Lower lobe of right lung (tissue), 2 donors: ENCODE measurements at places on chromosomes 2 and 18. TPM values are rescaled to one million over a fixed set of nuclear protein-coding genes. Genes with fewer than 3 reads are reported as not detected.

PRSS56 gene
- not detected for total RNA-seq

HTR2B gene
- total RNA-seq, result 0.65 TPM

PROM2 gene
- 6.0 TPM for total RNA-seq

CAPN10 gene
- 37.2 TPM for total RNA-seq

ACADL gene
- 45.4 TPM for total RNA-seq

GPBAR1 gene
- total RNA-seq, result 4.6 TPM

GRCh38 chr2:197804758-197805714, 643 bp downstream of the PLCL1 start:
- peak; percentile 56 for DNase-seq
- peaks cover 26% of the 10 kb centered on the region for H3K4me1 ChIP-seq
- peak overlapping the region; percentile 80 for H3K4me3 ChIP-seq

- peak overlapping the region; percentile 11 for H3K27ac ChIP-seq
- DNase-seq, result no peak
- peaks cover 13% of the 10 kb centered on the region for H3K4me1 ChIP-seq
- no peaks in the 10 kb centered on the region for H3K36me3 ChIP-seq
- no peak overlapping the region for H3K4me3 ChIP-seq
- H3K27me3 ChIP-seq, result no peaks in the 10 kb centered on the region
These were observed 43.7 kb downstream of the RHOB start for GRCh38 chr2:20490300-20491181.

- no peaks in the 10 kb centered on the region for H3K36me3 ChIP-seq
- H3K4me1 ChIP-seq, result peaks cover 27% of the 10 kb centered on the region
- H3K27ac ChIP-seq, result no peak overlapping the region
- DNase-seq, result no peak
- H3K27me3 ChIP-seq, result no peaks in the 10 kb centered on the region
- H3K4me3 ChIP-seq, result no peak overlapping the region
These were observed 45.2 kb downstream of the GAREM1 start for GRCh38 chr18:32425466-32425865.

DNA sequence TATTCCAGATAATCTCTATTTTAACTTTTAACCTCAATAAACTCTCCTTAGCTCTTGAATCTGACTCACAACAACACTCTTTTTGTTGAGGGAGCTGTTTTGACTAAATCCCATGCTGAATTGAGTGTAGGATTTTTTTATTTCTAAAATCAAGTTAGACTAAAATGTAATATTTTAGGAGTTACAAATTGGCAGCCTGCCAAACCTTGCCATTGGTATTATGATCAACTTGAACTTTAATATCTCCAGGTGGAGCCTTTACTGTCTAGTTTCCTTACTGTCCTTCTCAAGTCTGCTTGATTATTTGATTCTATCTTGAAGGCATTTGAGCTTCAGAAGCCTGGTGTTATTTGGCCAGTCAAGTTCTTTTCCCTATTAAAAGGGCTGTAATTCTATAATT, 8.7 kb downstream of the PIKFYVE start:
- peaks cover 83% of the 10 kb centered on the region for H3K36me3 ChIP-seq
- H3K27me3 ChIP-seq, result no peaks in the 10 kb centered on the region
- no peak overlapping the region for H3K27ac ChIP-seq

GRCh38 chr18:77078690-77079070, 53.9 kb downstream of the MBP start:
- no peaks in the 10 kb centered on the region for H3K36me3 ChIP-seq
- no peak overlapping the region for H3K27ac ChIP-seq
- H3K27me3 ChIP-seq, result no peaks in the 10 kb centered on the region
- no peak overlapping the region for H3K4me3 ChIP-seq
- peaks cover 75% of the 10 kb centered on the region for H3K4me1 ChIP-seq

GRCh38 chr18:29071869-29072268, 894.9 kb upstream of the CDH2 start:
- H3K4me3 ChIP-seq, result no peak overlapping the region
- H3K36me3 ChIP-seq, result no peaks in the 10 kb centered on the region
- H3K27me3 ChIP-seq, result no peaks in the 10 kb centered on the region
- no peak for DNase-seq

DNA sequence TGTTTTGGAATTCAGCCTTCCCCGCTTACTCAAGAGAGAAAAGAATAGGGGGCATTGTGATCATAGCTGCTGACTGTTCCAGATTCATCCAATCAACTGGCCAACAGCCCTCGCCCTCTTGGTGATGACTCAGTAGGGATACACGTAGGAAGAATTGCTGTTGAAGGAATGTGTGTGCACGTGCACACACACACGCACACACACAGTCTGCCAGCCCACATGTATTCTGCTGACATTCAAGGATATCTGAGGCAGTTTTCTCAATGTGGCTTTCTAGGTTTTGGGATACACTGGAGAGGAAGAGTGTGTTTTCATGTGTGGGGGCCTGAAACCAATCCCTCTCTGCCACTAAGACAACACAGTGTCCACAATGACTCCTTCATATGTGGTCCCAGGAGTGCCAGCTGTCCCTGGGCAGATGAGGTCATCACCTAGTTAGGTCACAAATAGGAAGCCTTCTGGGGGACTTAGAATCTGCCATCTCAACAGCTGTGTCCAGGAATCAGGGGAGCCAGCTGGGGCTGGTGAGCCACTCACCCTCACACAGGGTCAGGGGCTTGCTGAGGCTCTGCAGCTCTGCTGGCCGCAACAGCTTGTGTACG, 352.6 kb downstream of the SS18 start:
- no peak overlapping the region for H3K4me3 ChIP-seq
- H3K36me3 ChIP-seq, result no peaks in the 10 kb centered on the region
- H3K4me1 ChIP-seq, result no peaks in the 10 kb centered on the region
- DNase-seq, result no peak

GRCh38 chr2:218074031-218074430, 5.0 kb downstream of the RUFY4 start:
- H3K27me3 ChIP-seq, result no peaks in the 10 kb centered on the region
- H3K27ac ChIP-seq, result no peak overlapping the region
- peak; percentile 69 for DNase-seq
- no peaks in the 10 kb centered on the region for H3K36me3 ChIP-seq
- H3K4me1 ChIP-seq, result no peaks in the 10 kb centered on the region

DNA sequence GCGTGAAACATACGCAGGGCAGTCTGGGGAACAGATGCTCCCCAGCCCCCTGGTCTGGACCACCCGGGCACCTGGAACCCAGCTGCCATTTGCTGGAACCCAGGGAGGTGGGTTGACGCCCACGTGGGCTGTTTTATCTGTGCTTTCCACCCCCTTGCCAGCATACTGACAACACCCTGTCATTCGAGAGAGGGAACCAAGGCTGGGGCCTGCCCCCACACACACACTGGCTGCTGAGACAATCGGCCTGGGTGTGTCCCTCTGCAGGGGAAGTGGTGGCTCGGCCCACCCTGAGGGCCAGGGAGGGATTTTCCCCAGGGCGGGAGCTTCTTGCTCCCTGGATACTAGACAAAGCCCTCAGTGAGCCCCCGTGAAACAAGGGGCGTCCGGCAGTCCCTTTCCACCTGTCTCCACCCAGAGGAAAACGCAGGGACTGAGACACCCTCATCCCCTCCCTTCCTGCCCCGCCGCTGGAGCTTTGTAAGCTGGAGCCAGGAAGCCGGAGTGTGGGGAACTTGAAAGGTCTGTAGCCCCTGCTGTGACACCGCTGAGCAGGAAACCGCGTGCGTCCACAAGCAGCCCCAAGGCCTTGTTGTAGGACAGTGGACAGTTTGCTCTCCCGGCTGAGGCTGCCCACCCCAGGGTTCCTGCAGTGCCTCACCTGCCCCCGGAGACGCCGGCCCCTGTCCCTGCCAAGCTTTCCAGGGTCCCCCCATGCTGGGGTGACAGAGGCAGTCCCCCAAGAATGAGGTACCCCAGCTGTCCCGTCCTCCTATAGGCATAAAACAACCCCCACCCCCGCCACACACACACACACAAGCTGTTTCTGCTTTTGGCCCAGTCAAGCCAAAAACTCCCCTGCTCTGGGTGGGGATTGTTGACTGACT, 14.1 kb upstream of the KLF11 start:
- H3K4me3 ChIP-seq, result peak overlapping the region; percentile 35
- no peaks in the 10 kb centered on the region for H3K27me3 ChIP-seq
- H3K27ac ChIP-seq, result peak overlapping the region; percentile 90
- peaks cover 33% of the 10 kb centered on the region for H3K4me1 ChIP-seq
- H3K36me3 ChIP-seq, result no peaks in the 10 kb centered on the region
- DNase-seq, result peak; percentile 88

GRCh38 chr2:609449-609848, 67.8 kb downstream of the TMEM18 start:
- no peak overlapping the region for H3K27ac ChIP-seq
- no peaks in the 10 kb centered on the region for H3K27me3 ChIP-seq
- no peak for DNase-seq
- H3K4me3 ChIP-seq, result no peak overlapping the region
- no peaks in the 10 kb centered on the region for H3K4me1 ChIP-seq

- no peaks in the 10 kb centered on the region for H3K27me3 ChIP-seq
- no peak overlapping the region for H3K4me3 ChIP-seq
- H3K36me3 ChIP-seq, result no peaks in the 10 kb centered on the region
These were observed 185.4 kb upstream of the OSR1 start for GRCh38 chr2:19543663-19544383.

GRCh38 chr18:6486313-6486712, 71.6 kb upstream of the L3MBTL4 start:
- no peaks in the 10 kb centered on the region for H3K27me3 ChIP-seq
- H3K27ac ChIP-seq, result no peak overlapping the region
- no peaks in the 10 kb centered on the region for H3K4me1 ChIP-seq
- no peak overlapping the region for H3K4me3 ChIP-seq
- no peaks in the 10 kb centered on the region for H3K36me3 ChIP-seq

- no peaks in the 10 kb centered on the region for H3K36me3 ChIP-seq
- H3K4me3 ChIP-seq, result no peak overlapping the region
- no peak overlapping the region for H3K27ac ChIP-seq
These were observed 2.9 kb upstream of the SLC4A3 start for GRCh38 chr2:219624565-219624964.

DNA sequence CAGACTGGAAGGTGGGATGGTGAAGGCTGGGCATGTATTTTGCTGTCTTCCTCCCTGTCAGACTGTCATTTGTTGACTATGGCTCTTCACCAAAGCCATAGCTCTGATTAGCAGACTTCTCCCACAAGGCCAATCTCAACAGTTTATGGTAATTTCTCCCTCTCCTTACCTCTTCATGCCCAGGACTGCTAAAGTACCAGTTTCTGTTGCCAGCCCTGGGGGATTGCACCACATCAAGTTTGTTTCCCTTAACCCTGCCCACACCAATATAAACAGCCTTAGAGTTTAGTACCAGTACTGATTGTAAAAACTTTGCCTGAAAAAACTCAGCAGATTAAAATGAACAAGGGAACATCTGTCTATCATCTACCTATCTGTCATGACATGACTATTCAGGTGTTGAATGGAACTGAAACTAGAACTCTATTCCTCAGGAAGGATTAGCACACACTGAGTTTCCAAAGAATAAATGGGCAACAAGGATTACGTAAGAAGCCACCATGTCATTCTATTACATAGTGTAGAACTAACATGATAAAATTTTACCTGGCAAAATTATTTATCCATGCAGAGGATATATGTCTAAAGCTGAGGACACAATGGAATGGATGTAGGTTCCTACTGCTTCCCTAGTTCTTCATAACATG, 13.7 kb downstream of the FEZ2 start:
- no peak for DNase-seq
- no peaks in the 10 kb centered on the region for H3K27me3 ChIP-seq
- H3K4me1 ChIP-seq, result peaks cover 10% of the 10 kb centered on the region
- H3K4me3 ChIP-seq, result no peak overlapping the region
- peaks cover 78% of the 10 kb centered on the region for H3K36me3 ChIP-seq

- H3K4me3 ChIP-seq, result no peak overlapping the region
- H3K27me3 ChIP-seq, result no peaks in the 10 kb centered on the region
- H3K36me3 ChIP-seq, result no peaks in the 10 kb centered on the region
These were observed 54.6 kb upstream of the PHLPP1 start for GRCh38 chr18:62660691-62661090.

DNA sequence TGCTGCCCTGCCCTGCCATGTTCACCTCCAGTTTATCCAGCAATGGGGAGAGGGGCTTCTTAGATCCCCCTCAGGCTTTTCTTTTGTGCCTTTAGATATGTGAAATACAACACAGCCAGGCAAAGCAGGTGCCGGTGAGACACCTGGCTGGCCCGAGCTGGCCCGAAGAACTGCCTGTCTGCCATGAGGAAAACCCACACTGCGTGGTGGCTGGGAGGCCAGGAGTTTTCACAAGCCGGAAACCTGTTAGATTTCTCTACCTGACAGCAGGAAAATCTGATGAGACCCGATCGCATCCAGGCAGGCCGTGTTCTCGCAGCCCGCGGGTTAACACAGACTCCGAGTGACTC, 5.7 kb upstream of the GAL3ST2 start:
- DNase-seq, result no peak
- no peaks in the 10 kb centered on the region for H3K36me3 ChIP-seq
- peaks cover 5% of the 10 kb centered on the region for H3K4me1 ChIP-seq
- no peak overlapping the region for H3K27ac ChIP-seq

GRCh38 chr2:106159866-106160785, 34.0 kb downstream of the UXS1 start:
- no peak for DNase-seq
- peaks cover 18% of the 10 kb centered on the region for H3K4me1 ChIP-seq
- no peaks in the 10 kb centered on the region for H3K27me3 ChIP-seq
- no peaks in the 10 kb centered on the region for H3K36me3 ChIP-seq

DNA sequence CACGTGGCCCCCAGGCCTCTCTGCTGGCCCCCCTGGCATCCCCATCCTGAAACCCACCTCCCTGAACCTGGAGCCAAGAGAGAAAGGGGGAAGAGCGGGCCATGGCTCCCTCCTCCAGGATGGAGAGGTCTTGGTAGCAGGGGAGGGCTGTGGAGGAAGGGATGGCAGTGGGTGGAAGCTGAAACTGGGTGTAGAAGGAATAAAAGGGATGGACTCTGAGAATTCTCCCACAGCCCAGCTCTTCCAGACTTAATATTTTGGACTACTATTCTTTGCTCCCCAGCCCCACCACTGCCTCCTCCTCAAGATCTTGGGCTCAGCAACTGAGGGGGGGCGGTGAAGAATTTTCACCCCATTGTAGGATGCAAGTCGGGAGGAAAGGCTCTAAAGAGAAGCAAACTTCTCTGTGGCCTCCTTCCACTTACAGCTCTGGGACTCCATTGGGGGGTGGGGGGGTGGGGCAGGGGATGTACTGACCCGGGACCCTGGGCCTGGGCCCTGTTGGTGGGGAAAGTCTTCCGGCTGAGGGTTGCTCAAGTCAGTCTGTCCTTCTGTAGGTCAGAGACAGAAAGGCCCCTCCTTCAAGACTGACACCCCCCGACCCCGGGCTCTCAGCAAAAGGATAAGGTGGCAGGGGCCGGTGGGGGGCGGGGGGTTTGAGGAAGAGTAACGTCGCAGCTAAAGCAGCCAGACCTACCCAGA, 501 bp downstream of the TNS1 start:
- H3K36me3 ChIP-seq, result no peaks in the 10 kb centered on the region
- peak overlapping the region; percentile 46 for H3K4me3 ChIP-seq
- no peaks in the 10 kb centered on the region for H3K27me3 ChIP-seq
- peaks cover 26% of the 10 kb centered on the region for H3K4me1 ChIP-seq
- DNase-seq, result no peak
